Activated CD4-positive, alpha-beta T cell treated with anti-CD3 and anti-CD28 coated beads for 1 hour (primary cell): ENCODE measurements at places on chromosomes 13 and 19.

DNA sequence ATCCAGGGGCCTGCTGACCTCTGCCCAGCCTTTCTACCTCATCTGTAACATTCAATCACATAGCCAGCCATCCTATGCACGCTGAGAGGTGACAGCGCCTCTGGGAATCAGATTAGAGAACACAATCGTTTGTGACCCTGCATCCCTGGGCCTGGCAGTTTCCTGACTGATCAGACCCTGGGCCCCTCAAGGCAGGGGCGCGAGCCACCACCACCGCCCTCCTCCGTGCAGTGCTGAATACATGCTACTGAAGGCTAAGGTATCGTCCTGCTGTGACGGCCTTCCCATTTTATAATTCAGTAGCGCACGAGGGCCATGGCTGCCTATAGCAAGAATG, 1.3 kb downstream of the TMTC4 start:
- DNase-seq: no peak

DNA sequence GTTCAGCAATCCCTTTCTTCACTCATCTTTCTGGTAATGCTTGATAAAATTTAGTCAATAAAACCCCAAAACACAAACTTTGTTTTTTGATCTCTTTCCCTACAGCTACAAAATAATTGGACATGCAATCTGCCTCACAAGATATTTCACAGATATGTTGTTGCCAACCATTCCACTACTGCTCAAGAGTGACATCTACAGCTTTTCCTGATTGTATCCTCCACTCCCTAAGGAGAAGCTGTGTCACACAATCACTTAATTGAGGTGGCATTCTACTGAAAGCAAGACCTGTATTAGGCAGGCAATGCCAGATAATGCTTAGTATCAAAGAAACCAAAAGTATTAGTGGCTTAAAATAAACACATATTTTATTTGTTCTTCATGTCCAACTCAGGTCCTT, 1646.2 kb upstream of the SPRY2 start:
- no peak for DNase-seq

DNA sequence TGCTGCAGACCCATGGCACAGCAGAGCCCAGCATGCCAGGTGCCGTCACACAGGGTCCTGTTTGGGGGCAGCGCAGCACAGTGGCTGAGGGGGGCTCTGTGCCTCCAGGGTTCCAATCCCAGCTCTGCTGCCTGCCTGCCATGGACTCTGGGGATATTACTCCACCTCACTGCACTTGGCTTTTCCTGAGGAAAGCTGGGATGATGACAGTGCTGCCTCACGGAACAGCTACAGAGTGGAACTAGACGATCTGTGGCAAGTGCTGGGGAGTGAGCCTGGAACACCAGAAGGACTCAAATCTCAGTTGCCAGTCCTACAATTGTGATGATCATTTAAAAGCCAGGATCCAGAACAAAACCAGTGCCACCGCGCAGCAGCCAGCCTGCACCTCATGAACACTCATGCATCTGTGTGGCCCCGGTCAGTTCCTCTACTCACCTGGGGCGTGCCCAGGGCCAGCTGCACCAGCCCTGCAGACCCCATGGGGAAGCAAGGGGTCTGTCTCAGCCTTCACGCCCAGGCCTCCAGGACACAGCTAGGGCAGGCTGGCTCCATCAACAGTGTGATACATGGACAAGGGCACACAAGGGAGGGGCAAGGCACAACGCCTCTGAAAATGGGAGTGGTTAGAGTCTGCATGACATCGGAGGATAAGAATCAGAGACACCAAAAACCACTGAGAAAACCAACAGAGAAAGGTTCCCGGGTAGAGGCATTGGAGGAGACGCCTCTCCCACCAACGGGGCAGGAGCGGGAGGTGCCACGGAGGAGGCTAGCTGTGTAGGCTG, 55.2 kb downstream of the ATP7B start:
- no peak for DNase-seq

DNA sequence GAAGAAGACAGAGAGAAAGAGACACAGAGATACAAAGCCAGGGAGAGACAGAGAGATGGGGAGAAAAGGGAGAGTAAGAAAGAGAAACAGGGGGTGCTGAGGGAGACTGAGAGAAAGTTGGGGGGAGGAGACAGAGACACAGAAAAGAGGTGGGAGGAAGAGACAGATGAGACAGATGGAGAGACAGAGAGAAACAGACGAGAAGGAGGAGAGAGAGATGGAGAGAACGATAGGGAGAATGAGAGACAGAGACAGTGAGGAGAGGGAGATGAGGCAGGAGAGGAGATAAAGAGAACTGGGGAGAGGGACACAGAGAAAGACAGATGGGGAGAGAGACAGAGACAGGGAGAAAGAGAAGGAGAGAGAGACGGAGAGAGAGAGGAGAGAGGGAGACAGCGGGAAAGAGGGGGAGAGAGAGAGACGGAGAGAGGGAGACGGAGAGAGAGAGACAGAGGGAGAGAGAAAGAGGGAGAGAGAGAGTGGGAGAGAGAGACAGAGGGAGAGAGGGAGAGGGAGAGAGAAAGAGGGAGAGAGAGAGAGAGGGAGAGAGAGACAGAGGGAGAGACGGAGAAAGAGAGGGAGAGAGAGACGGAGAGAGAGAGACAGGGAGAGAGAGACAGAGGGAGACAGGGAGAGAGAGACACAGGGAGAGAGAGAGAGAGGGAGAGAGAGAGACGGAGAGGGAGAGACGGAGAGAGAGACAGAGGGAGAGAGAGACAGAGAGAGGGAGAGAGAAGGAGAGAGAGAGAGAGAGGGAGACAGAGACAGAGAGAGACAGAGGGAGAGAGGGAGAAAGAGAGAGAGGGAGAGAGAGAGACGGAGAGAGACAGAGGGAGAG, 12.6 kb downstream of the JOSD2 start:
- DNase-seq: no peak

DNA sequence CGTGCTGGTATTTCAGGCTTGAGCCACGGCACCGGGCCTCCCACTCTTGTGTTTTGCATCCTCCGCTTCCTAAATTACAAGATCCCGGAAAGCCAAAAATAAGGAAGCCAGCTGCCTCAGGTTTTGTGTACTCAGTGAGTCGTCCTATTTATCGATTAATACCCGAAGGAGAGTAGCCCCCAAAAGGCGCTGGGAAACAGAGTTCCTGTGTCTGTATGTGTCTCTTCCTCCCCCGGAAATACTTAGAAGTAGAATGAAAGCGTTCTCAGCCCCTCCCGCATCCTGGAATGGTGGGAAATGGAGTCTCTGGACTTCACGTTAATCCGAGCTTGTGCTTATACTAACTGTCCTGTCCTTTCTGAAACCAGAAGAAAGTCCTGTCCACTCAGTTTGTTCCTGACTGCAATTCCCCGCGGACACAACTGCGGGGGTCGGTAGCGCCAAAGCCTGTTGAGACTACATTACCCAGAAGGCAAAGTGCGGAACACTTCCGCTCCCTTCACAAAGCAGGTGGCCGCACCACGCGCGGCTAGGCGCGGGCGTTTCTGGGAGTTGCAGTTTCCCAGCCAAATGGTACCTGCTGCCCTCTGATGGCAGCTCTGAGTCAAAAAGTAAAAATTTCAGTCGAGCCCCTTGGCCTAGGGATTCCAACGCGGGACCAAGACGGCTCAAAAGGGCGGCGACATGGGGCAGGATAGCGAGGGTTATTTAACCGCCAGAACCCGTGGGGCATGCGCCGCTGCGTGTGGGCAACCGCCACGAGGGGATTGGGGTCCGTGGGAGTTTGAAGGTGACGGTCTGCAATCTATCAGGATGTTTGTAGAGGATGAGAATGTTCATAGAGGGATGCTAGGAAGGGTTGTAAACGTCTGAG, 2.2 kb upstream of the GSK3A start:
- DNase-seq: peak; percentile 88

- peak; percentile 32 for DNase-seq
These were observed 120.8 kb upstream of the ZNF507 start for GRCh38 chr19:32224371-32225244.

DNA sequence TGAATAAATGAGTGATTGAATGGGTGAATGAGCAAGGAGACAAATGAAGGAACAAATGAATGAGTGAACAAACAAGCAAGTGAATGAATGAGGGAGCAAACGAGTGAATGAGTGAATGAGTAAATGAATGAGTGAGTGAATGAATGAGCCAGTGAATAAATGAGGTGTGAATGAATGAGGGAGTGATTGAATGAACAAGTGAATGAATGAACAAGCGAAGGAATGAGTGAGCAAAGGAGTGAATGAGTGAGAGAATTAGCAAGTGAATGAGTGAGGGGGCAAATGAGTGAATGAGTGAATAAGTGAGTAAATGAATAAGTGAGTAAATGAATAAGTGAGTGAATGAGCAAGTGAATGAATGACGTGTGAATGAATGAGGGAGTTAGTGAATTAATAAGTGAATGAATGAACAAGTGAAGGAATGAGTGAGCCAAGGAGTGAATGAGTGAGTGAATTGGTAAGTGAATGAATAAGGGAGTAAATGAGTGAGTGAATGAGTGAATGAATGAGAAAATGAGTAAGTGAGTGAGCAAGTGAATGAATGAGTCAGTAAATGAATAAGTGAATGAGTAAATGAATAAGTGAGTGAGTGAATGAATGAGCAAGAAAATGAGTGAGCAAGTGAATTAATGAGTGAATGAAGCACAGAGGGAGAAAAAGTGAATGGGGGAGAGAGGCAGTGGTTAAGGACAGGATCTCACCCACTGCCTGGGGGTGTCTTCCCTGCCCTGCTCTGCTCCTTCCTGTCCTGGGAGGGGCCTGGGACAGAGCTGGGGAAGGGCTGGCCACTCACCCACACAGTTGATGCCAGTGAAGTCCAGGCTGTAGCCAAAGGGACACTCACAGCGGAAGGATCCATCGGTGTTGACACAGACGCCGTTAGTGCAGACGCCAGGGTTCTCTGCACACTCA, 36.4 kb downstream of the CCL25 start:
- no peak for DNase-seq

DNA sequence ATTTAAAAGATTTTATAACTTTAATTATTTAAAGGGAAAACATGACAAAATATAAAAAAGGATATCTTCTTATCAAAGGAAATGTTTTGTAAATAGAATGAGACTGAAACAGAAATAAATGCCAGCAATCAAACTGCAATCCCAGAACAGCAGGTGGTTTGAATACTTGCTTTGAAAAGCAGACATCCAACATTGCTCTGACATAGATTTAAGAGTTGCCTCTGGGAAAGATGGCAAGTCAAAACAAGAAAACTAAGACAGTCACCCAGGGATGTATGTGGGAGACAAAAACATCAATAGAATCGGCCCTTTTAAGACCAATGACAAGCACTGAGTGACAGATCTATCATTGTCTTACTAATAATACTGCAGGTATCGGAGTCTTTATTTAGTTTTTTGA, 789.7 kb upstream of the GPC6 start:
- no peak for DNase-seq

DNA sequence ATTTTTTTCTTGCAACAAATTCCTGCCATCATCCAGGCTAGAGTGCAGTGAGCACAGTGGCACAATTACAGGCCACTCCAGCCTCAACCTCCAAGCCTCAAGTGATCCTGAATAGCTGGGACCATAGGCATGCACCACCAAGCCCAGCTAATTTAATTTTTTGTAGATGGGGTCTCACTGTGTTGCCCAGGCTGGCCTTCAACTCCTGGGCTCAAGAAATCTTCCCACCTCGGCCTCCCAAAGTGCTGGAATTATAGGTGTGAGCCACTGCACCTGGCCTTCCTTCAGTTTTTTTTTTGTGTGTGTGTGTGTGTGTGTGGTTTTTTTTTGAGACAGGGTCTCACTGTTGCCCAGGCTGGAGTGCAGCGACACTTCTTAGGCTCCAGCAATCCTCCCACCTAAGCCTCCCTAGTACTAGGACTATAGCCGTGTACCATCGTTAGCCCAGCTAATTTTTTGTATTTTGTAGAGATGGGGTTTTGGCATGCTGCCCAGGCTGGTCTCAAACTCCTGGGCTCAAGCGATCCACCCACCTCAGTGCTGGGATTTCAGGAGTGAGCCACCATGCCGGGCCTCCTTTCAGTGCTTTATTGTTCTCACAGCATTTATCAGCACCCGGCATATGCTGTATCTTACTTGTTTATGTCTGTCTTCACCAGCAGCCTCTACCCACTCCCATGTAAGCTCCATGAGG, 5.9 kb upstream of the SRRM5 start:
- no peak for DNase-seq

GRCh38 chr19:36207605-36208252, 6.7 kb downstream of the ZNF565 start:
- no peak for DNase-seq

GRCh38 chr13:101309014-101309619, 107.2 kb downstream of the NALCN start:
- no peak for DNase-seq
